ENCODE measurements at places on chromosomes 3 and 15.

DNA sequence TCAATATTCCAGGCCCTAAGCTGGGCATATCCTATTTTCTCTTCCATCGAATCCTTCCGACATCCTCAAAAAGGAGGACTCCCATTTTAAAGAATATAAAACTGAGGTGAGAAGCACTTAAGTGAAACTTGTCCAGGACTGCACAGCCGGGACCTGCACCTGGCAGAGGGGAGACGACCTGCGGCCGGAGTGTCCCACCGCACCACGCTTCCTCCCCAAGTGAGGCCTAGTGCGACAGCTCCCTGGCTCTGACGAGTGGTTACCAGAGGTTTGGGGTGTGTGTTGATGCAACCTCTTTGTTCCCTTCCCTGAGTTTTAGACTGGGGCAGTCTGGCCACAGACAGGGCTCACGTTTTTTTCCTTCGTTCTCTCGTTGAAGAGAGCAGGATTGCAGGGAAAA, 24.9 kb upstream of the ATP2B2 start:
- DNase-seq: no peak

DNA sequence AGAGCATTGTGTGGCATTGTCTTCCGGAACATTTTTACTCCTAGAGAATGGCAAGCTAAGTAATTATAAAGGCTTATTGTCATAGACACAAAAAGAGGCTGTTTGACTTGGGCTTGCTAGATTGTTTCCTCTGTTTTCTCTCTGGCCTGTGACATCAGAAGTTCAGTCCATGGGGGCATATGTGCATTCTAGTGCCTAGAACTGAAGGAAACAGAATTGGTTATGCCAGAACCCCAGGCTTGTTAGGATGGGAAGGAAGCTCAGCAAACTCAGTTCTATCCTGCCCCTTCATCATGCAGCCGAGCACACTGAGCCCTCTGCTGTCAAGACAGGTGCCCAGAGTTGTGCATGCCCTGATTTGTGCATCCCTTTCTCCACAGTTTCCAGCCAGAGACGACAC, 131.3 kb downstream of the PDE8A start:
- no peak for DNase-seq

- DNase-seq: no peak
Measured at GRCh38 chr3:60998858-60999257, 252.4 kb downstream of the FHIT start.

DNA sequence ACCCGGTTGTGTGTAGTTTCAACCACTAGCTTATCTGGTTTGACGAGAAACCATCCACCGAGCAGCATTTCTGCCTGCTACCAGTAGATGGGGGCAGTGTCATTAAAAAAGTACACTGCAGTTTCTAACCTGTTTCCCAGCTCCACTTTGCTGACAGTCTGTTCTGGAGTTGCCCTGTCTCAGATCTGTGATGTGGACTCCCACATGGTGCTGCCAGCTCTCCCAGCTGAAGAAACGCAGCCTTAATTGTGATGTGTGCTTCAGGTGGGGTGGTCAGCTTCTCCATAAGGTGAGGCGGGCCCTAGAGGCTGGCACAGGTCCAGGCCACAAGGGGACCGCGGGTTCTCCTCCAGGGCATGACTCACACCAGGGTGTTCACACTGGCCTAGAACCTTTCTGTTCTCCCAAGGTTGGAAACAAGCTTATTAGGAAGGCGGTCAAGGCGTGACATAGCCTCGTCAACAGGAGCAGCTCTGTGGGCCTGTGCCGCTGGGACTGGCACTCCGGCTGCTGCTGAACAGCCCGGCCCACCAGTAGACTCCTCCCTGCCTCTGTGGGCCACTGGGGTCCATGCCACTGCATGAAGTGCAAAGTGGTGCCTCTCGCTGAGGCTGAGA, 2.9 kb upstream of the FAM43A start:
- peak; percentile 84 for DNase-seq

DNA sequence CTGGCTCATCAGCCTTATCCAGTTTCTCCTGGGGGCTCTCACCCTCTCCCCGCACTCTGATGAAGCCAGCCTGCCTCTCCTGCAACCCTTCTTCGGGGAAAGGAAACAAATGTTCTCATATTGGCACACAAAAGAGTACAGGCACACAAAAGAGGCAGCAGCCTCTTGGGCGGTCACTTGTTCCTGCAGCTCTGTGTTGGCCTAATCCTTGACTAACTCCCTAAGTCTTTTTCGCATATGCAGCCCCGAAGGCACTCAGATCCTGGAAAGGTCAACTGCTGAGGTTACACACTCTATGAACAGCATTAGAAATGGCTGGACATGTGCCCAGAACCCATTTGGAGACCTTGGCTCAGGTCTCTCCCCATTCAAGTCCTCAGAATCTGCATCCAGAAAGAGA, 7.4 kb upstream of the CAMP start:
- DNase-seq: no peak

- peak; percentile 48 for DNase-seq
Measured at GRCh38 chr3:194577986-194578905, 55.0 kb downstream of the TMEM44 start.

GRCh38 chr3:58392181-58392580, 41.5 kb downstream of the PDHB start:
- DNase-seq: no peak

DNA sequence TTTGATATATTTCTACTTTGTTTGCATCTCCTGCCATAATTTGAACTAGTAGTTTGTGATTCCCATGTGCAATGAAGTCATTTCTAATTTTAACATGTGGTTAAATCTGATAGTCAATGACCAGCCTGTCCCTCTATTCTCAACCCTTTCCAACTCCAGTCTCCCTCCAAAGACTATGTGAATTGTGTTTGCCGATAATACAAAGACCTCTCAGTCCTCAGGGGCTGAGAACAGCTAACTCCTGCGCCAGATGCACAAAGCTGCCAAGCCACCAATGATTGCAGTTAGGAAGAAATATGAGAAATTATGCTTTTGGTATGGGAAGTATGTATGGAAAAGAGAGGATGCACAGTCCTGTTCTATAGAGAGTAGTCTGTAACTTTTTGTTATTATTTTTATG, 54.0 kb downstream of the KCNH8 start:
- DNase-seq: no peak

GRCh38 chr15:58432401-58432800, 610 bp downstream of the LIPC start:
- no peak for DNase-seq

- no peak for DNase-seq
Measured at GRCh38 chr15:57472861-57473260, 96.6 kb downstream of the CGNL1 start.

- no peak for DNase-seq
Measured at GRCh38 chr15:35170207-35170606, 85.1 kb upstream of the NANOGP8 start.

- DNase-seq: no peak
Measured at GRCh38 chr3:66709532-66709931, 208.7 kb upstream of the LRIG1 start.

- no peak for DNase-seq
Measured at GRCh38 chr3:42123012-42123581, 31.9 kb downstream of the TRAK1 start.

DNA sequence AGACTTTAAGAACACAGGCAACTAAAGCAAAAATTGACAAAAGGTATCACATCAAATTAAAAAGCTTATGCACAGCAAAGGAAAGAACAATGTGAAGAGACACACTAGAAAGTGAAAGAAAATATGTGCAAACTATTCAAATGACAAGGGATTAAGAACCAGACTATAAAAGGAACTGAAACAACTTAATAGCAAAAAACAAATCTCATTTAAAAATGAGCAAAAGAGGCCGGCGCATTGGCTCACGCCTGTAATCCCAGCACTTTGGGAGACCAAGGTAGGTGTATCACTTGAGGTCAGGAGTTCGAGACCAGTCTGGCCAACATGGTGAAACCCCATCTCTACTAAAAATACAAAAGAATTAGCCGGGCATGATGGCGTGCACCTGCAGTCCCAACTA, 14.4 kb downstream of the NGLY1 start:
- no peak for DNase-seq

DNA sequence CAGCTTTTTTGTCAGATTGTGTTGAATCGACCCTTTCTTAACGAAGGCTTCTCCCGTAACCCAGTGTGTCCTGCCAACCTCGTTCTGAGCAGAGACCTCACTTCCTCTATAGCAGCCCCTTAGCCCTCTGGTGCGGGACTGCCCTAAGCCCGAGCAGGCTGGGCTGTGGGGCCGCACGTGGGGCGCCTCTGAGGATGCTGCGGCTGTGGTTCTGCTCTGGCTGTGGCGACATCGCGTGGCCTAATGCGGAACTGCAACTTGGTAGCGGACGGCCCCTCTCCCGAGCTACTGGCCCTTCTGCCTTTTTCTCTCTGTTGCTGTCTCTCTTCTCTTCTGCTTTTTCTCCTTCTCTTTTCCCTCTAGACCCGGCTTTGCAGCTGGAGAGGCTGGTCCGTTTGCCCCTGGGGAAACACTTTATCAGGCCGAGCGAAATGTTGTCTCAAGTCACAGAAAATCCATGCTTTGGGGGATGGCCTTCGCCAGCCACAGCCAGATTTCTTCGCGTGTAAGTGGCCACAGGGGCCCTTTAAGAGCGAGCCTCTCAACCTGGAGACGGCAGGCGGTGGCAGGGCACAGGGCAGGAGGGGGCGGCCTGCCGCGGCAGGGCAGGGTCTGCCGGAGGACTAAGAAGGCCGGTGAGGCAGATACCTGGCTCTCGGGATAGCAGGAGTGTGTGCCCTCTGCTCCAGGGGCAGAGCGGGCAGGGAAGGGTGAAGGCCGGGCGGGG, 19.4 kb upstream of the KIF23 start:
- DNase-seq: peak; percentile 82

- no peak for DNase-seq
Measured at GRCh38 chr3:150314248-150315004, 93.7 kb upstream of the TSC22D2 start.

GRCh38 chr3:141981084-141981483, 104.6 kb downstream of the ATP1B3 start:
- no peak for DNase-seq

DNA sequence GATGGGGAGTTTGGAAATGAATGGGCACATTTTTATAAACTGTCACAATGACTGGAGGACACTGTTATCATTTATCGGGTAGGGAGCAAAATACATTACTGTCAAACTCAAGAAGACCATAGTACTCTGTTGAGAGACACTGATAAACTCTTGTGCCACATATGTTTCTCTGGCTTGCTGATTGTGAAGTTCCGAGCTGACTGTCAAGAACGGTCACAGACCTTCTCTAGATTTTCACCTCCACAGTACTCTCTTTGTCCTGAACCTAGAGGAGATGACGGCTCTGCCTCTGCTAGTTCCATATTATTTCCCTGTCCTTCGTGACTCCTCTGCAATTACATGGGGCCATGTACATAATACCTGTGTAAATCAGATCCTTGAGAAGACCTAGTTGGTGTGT, 451.9 kb downstream of the LPP start:
- DNase-seq: no peak

DNA sequence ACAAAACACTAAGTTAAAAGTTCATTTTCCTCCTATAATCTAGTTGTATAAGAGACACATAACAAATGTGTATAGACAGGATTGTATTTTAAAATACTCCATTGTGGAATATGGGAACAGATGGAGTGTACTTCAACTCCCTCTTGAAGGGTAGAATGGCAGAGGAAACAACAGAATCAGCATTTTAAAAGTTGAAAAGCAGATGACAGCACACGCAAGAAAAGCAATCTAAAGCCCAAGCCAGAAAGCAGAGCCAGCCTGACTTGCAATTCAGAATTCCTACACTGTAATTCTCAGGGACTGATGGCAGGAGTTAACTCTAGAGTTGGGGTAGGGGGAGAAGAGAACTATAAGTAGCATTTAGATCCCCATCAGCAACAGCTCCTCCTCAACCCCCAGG, 22.8 kb downstream of the MORC1 start:
- DNase-seq: no peak

DNA sequence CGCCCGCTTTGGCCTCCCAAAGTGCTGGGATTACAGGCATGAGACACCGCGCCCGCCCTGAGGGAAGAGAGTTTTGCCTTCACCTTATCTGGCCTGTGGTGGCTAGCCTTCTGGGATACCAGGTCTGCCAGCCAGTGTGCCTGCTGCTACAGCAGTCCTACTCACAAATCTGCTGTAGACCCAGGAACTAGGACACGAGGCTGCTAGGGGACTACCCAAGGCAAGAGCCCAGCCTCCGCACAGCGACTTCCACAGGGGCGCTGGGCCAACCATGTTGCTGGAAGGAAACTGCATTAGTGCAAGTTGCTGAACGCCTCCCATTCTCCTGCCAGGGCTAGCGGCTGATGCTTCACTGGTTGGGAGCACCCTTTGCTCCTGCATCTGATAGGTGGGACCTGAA, 53.7 kb downstream of the DHX30 start:
- no peak for DNase-seq

DNA sequence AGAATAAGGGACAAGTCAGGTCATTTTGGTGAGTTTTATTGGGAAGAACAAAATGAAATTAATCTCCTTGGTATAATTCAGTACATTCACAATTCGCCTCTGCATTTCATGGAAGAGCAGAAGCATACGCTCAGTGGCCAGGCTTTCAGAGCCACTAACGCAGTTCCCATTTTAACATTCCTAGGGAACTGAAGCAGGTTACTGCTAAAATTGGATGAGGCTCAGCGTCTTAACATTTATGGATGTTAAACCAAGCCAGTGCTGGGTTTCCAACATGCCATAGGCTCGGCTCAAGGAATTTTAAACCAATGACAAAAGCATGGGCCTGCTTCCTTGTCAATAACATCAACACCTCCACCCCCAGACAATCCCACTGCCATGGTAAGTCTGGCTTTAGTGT, 172.7 kb upstream of the PRICKLE2 start:
- DNase-seq: no peak

DNA sequence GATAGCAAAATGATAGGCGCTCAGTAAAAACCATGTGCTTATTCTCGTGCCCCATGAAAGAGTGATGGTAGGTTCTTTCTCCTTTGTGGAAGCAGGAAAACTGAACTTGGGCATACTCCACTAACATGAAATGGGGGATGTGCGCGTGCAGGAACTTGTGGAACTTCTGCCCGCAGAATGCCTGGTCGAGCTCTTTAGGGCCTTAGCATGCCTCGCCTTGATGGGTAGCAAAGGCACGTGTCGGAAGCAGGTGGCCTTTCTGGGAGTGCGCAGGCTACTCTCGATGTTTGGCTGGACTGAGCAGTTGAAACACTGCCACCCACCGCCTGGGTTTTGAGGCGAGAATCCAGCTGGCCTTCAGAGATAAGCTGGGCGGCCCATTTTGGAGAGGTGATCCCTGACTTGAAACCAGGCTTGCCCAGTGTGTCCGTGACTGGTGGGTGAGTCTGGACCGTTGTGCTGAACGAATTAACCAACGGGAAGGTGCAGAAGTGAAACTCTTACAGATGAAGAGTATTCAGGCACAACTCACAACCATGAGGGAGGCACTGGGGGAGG, 842 bp downstream of the PCCB start:
- DNase-seq: peak; percentile 10

GRCh38 chr15:88497109-88497765, 29.7 kb downstream of the MRPS11 start:
- no peak for DNase-seq

- DNase-seq: no peak
Measured at GRCh38 chr3:148131990-148132638, 565.6 kb upstream of the AGTR1 start.

GRCh38 chr3:107685383-107685782, 162.6 kb downstream of the BBX start:
- no peak for DNase-seq

All from activated CD4-positive, alpha-beta T cell treated with anti-CD3 and anti-CD28 coated beads, Interleukin-2, amount 50 U/mL, for 16 hours (primary cell).